Stimulated activated CD4-positive, alpha-beta T cell treated with anti-CD3 and anti-CD28 coated beads, TNF-alpha, amount 100 ng/mL, for 24 hours (primary cell): ENCODE measurements at places on chromosomes 3 and 15.

GRCh38 chr15:58053315-58054153 lies 12.0 kb downstream of the ALDH1A2 start:
- no peak for DNase-seq

DNA sequence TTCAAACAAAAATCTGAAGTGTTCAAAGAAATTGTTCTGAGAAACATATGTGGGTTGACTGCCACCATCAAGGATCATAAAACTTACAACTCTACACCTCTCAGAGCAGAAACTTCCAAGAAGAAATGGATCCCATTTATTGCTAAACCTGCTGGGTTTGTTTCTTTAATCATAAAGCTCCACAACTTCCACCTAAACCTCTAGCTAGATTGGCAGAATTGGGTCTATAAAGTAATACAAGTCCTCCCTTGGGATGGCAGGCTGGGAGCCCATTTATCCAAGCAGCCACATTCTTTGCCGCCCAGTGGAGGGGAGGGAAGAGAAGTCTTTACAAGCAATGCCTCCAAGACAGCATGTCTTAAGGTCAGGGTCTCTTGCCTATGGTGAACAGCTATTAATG lies 40.5 kb upstream of the CMTM8 start:
- no peak for DNase-seq

GRCh38 chr3:129598000-129598381 lies 8.5 kb downstream of the PLXND1 start:
- no peak for DNase-seq

- DNase-seq: no peak
Observed at GRCh38 chr3:181712553-181713279, 991 bp downstream of the SOX2 start.

DNA sequence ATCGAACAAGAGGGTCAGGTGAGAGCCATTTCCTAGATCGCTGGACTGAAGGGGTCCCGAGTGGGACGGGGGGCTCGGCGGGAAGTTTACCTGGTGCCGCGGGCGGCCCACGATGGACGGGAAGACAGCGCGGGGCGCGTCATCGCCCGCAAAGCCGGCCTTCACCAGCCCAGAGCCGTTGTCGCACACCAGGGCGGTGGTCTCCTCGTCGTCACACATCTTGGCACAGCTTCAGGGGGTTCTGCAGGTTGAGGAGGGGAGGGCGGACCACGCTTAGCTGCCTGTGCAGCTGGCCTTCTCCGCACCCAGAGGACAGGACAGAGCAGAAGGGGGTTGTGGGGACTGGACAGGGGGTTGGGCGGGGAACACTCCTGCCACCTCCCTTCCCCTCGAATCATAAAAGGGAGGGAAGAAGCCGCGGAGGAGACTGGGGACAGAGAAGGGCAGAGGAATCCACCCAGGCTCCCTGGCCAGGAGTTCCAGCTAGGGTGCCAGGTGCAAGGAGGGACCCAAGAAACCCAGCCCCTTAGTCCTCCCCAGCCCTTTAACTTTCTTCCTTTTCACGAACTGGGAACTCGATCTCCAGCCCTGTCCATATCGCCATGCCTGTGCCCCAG lies 651 bp downstream of the ACTC1 start:
- no peak for DNase-seq

- DNase-seq: no peak
Observed at GRCh38 chr3:98972155-98972554, 70.7 kb upstream of the DCBLD2 start.

DNA sequence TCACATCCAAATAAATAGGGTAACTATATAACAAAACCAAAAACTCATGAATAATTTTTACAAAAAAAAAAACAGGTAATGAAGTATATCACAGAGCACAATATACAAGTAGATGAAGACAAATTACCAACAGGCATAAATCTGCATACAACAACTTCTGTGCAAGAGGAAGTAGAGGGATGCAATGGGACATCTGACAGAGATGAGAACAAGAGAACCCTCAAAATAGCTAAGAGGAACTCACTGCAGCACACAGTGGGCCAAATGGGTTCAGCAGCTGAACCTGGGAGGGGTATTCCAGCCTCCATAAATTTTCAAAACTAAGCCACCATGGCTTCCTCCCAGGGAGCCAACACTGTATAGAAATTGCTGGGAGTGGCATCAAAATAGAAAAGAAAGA lies 9.6 kb upstream of the BTLA start:
- DNase-seq: no peak

- no peak for DNase-seq
Observed at GRCh38 chr3:81789691-81790090, 28.2 kb upstream of the GBE1 start.

GRCh38 chr15:68791431-68792283 lies 29.0 kb downstream of the ANP32A start:
- peak; percentile 22 for DNase-seq
